ENCODE measurements at places on chromosomes 16 and 17. TPM values are rescaled to one million over a fixed set of nuclear protein-coding genes. Genes with fewer than 3 reads are reported as not detected.

The SLC2A4 gene
- 0.11 TPM for total RNA-seq

The MRPL38 gene
- total RNA-seq: 31.9 TPM

The ABCA8 gene
- total RNA-seq: 45.5 TPM

The SLC35B1 gene
- 93.6 TPM for total RNA-seq

All from pulmonary artery endothelial cell (primary cell).